ENCODE measurements at places on chromosomes 6 and 20. TPM values are rescaled to one million over a fixed set of nuclear protein-coding genes. Genes with fewer than 3 reads are reported as not detected.

COL9A3 gene
- 6.1 TPM for total RNA-seq

FKBP5 gene
- 10.2 TPM for total RNA-seq

CRIP3 gene
- not detected for total RNA-seq

SLC22A1 gene
- total RNA-seq, result 2.8 TPM

LRRN4 gene
- total RNA-seq, result 0.15 TPM

IP6K3 gene
- total RNA-seq, result not detected

MTHFD1L gene
- 17.8 TPM for total RNA-seq

GFOD1 gene
- 4.5 TPM for total RNA-seq

C20orf204 gene
- total RNA-seq, result 1.1 TPM

ADGRF1 gene
- total RNA-seq, result not detected

DLK2 gene
- total RNA-seq, result 1.4 TPM

BPIFA1 gene
- not detected for total RNA-seq

TDRD6 gene
- not detected for total RNA-seq

PGC gene
- total RNA-seq, result not detected

ABT1 gene
- total RNA-seq, result 22.4 TPM

ARMH2 gene
- total RNA-seq, result not detected

IPCEF1 gene
- not detected for total RNA-seq
